Stimulated activated CD4-positive, alpha-beta T cell treated with anti-CD3 and anti-CD28 coated beads, Interleukin-1b, Interleukin-23, amount 100 ng/mL, for 4 hours (primary cell): ENCODE measurements at places on chromosomes 6 and 20.
A peak's percentile ranks its signal among the peaks of the same experiment; 100 is the strongest.

DNA sequence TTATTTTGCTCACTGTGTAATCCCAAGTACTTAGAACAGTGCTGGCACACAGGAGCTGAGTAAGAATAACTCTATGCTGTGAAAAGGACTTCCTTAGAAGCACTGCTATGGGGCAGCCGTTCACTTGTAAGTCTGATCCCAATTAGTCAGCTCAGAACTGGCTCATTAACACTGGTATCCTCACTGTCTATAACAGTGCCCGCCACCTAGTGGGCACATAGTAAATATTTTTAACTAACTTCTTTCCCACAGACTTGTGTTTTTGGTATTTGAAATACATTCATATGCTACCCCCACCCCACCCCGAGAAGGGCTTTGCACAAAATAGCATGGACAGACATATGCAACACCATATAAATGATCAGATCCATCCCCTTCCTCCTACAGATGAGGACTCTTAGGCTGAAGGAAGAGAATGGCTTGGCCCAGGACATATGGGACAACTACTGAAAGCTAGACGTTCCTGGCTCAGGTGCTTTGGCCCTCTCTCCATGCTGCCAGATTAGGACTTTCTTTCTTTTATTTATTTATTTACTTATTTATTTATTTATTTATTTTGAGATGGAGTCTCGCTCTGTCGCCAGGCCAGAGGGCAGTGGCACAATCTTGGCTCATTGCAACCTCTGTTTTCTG is 47.1 kb downstream of the DST start:
- DNase-seq, result peak; percentile 33

- no peak for DNase-seq
Observed at GRCh38 chr6:39114388-39114703, 640 bp downstream of the SAYSD1 start.

DNA sequence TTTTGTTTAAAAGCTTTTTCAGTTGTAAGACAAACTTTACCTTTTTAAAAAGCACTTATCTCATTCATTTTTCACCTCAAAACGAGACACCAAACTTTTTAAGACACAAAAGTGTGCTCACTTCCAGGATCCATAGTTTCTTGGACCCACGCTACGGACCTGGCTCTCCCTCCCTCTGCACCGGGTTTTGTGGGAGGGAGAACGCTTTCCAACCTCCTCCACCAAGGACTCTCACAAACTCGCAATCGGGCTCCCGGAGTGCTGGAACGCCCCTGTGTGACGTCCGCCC is 436 bp downstream of the CAGE1 start:
- DNase-seq, result no peak

- no peak for DNase-seq
Observed at GRCh38 chr6:140040396-140040795, 665.9 kb upstream of the CITED2 start.

- DNase-seq, result no peak
Observed at GRCh38 chr6:46134216-46134615, 4.4 kb downstream of the ENPP4 start.

DNA sequence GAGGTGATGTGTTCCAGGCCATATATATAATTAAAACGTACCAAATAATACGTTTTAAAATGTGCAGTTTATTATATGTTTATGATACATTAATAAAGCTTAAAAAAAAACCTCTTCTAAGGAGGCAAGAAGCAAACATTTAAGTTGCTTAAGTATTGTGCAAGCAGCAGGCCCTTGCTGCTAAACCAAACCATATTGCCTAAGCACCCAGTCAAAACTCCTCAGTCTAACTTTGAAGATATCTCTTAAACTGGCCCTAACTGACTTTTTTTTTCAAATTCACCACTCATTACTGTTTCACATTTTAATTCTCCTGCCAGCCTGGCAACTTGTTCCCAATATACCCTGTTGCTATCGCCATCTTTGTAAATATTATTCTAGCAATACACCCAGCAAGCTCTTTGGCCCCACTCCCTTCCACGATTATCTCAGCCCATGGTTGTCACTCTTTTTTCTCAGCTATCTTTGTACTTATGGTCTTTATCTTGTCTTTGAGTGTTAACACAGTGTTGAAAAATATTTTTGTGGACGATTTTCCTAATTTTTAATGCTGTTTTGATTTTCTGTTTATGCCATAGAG is 60.9 kb downstream of the C6orf58 start:
- DNase-seq, result no peak

DNA sequence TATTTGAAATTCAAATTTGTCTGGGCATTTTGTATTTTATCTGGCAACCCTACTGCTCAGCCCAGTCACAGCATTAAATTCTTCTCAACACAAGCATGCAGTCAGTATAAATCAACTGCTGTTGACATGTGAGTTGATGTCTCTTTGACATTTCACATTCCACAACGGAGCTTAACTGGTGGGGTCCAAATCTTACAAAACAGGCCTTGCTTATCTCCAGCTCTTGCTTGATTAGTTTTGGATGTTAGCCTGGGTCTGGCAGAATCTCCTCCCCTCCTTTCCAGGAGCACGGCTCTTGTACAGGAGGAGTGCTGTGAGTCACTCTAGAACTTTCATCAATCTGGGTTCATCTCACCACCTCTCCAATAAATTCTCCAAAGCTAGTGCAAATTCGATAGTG is 80.8 kb upstream of the PHACTR1 start:
- DNase-seq, result no peak

DNA sequence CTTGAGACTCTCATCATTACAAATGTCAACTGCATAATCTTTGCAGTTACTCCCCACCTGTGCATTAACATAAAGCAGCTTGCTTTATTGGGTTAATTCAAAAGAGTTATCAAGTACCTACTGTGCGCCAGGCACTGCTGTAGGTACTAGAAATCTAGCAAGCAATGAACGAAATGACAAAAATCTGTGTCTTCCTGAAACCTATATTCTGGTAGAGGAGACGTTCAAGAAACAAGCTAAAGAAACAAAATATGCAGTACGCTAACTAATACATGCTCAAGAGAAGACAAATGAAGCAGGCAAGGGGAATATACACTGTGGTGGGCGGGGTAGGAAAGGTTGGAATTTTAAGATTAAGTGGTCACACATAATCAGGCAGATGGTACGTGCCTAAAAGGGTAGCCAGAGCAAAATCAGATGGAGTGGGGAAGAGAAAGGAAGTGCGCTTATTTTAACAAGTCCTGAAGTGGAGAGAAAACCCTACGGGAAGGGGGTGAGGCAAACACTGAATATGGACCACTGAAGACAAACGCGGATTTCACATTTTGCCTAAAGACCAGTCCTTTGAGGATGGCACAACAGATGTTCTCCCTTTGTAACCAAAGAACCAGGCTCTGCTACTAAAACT is 1.2 kb downstream of the ELOVL2 start:
- DNase-seq, result no peak

- no peak for DNase-seq
Observed at GRCh38 chr6:80158478-80158989, 52.1 kb downstream of the BCKDHB start.

DNA sequence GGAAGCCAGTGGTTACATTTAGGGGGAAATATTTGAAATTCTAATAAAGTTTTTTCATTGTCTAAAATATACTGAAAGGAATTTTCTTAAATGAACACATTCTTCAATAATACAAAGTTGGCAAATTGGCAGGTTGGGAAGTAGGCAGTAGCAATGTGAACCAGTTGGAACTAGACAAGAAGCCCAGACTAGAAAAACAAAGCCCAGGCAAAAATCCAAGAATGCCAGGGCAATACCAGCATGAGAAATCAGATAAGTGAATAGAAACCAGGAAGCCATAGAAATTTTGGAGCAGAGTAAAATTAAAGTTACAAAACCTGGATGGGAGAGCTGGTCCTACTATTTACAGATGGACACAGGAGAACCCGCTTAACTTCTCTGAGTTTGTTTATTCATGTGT is 52.2 kb downstream of the TPBG start:
- DNase-seq, result no peak

DNA sequence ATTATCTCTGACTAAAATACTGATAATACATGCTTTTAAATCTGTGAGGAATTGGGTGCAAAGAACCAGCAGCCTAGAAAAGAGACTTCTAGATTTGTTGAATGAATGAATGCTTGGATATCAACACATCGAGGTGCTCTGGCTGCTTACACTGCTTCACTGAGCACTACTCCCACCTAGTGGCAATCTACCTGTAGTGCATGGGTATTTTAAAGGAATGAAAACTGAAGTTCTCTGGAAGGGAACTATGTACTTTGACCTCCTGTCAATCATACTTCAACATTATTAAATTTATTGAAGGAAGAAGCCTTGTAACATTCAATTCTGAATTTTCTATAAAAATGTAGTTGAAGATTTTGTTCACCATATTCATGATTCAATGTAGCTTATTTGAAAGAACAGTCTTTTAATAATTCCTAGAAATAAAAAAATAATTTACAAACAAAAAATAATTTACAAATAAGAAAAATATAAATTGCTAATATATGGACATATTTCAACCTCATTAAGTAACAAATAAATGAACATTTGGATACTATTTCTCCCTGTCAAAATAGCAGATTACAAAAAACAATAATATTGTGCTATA is 111.2 kb upstream of the MMS22L start:
- DNase-seq, result peak; percentile 38

DNA sequence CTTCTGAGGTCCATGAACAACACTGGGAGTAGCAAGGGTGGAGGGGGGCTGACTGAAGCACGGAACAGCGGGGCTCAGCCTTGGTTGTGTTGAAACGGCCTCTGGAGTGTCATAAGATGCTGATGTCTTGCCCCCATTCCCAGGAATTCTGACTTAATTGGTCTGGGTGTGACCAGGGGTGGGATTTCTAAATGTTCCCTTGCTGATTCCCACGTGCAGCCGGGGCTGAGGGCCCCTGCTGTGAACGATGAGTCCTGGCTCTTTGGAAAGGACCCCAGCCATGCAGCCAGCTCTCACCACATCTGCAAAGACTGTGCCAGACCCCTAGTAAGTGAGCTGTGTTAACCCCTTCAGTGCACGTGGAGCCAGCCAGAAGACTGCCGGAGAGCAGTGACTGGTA is 28.6 kb upstream of the FAM50B start:
- DNase-seq, result no peak

DNA sequence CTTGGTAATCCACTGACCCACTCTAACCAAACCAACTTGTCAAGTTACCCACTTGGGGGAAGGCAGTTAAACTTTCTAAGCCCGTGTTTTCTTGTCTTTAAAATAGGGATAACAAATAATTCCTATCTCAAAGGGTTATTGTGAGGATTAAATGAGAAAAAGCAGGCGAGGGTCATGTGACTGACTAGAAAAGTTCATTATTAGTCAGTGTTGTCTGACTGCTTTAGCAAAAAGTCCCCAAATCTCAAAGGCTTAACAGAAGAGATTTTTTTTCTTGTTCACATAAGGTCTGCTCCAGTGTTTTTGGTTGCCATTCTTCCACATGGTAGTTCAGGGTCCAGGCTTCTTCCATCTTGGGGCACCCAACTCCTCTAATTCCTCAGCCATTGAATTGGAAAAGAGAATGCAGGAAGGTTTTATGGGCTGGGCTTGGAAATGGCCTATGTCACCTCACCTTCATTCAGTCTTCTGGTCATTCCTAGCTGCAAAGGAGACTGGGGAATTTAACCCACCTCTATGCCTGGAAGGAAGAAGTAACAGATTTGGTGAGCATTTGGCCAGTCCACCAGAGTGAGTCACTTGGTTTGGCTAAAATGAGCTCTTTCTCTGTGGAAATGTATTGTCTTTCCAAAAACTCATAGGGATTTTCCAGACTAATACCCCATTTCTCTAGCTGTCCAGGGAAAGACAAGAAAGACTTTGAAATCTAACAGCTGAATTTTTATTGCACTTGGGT is 77.0 kb downstream of the CAP2 start:
- DNase-seq, result no peak

- no peak for DNase-seq
Observed at GRCh38 chr20:3093861-3094361, 9.4 kb upstream of the AVP start.

DNA sequence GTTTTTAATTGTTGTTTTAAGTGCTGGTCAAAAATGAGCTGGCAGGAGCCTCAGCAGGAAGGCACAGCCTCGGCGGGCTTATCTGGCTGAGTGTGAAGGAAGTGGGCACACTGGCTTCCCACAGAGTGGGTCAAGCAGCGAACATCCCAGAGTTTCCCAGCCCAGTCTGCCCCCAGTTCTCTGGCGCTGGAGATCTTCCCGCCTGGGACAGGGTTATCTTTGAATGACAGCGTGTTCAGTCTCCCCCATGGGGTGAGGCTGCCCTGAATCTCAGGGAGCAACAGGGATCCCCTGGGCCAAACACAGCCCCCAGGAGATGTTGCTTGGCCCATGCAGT is 122.2 kb upstream of the PTPN1 start:
- DNase-seq, result no peak

GRCh38 chr20:58546416-58546711 is 31.2 kb upstream of the APCDD1L start:
- DNase-seq, result no peak

- DNase-seq, result no peak
Observed at GRCh38 chr20:46631874-46632446, 19.3 kb downstream of the SLC13A3 start.

DNA sequence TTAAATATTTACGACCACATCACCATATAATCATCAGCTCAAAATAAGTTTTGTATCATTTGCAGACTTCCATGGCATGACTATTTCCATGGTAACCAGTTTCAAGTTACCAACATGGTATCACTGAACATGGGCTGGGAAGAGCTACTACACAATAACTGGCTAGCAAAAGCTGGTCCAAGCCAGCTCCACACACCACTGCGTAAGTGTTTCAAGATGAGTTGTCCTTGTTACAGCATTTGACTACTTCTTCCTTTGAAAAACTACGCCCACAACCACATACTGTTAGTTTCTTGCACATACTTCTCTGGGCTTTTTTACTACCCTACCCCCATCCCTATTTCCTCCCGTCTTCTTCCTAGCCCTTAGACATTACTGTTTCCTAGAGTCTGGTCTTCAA is 8.5 kb downstream of the CD164 start:
- no peak for DNase-seq

DNA sequence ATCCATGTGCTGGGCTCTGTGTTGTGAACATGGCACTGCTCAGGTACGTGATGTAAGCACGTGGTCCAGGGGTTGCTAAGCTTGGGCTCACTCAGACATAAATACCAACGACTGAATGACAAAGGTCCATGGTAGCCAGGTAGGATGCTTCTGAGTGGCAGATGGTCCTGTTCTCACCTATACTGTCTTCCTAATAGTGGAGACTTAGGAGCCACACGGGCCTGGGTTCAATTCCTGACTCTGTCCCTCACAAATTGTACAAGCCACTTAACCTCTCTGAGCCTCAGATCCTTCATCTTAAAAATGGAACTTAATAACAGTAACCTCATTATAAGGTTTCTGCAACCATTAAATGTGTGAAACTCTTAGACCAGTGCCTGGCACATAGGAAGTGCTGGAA is 6.8 kb downstream of the GCM2 start:
- DNase-seq, result no peak
